Pancreas (tissue), 10 donors: ENCODE measurements at places on chromosomes 6 and 20. TPM values are rescaled to one million over a fixed set of nuclear protein-coding genes. Genes with fewer than 3 reads are reported as not detected.

DNA sequence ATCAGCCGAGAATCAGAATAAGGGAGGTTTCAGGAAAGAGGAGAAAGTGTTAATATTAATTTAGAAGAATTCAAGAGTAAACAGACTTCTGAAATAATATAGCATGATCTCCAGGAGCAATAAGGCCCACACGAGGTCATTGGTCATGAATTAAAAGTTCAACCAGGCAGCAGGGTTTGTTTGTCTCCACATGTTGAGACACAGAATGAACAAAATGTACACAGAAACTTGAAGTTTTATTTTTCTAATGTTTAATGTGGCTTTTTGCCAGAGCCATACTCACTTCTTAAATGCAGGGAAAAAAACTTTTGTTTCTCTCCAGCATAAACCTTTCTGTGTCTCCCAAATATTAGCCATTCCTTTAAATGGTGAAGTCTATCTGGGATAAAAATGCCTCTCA is 504.5 kb downstream of the HDGFL1 start:
- no peak for DNase-seq

GRCh38 chr6:90492369-90492768 is 94.5 kb downstream of the MAP3K7 start:
- no peak for DNase-seq

DNA sequence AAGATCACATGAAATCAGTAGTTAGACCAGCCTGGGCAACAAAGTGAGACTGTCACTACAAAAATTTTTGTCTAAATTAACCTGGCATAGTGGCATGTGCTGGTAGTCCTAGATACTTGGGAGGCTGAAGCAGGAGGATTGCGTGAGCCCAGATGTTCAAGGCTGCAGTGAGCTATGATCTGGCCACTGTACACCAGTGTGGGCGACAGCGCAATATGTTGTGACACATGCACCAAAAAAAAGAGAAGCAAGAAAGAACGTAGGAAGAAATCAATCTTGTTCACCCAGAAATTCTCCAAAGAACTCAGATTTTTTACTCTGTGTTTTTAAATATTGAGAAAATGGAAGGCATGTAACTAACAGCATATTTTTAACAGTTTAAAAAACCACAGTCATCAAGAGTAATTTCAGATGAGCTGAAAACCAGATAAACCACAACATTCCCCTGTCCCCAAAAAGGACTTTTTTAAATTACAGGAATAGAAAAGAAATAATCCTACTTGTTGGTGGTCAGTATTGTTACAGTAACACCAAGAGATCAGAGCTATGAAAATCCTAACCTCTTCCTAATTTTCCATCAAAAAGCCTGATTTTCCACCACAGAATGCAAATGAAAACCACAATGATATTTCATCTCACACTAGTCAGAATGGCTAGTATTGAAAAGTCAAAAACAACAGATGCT is 240.2 kb downstream of the KHDC1L start:
- DNase-seq: no peak

GRCh38 chr6:155936127-155936526 is 480.5 kb upstream of the NOX3 start:
- no peak for DNase-seq

DNA sequence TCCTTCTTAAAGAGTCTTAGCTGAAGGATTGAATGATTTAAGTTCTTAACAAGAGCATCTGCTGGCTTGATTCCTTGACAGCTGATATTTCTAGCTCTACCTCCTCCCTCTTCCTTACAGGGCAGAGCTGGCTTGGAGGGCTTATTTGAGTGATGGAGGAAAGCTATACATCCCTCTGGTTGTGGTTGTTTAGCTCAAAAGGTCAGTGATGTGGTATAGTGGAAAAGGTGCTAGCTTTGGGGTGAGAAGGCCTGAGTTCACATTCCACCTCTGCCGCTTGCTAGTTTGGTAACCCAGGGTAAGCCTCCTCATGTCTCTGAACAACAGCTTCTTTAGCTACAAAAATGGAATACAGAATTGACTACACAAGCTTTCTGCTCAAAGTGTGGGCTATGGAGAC is 8.3 kb downstream of the CHMP4B start:
- no peak for DNase-seq

DNA sequence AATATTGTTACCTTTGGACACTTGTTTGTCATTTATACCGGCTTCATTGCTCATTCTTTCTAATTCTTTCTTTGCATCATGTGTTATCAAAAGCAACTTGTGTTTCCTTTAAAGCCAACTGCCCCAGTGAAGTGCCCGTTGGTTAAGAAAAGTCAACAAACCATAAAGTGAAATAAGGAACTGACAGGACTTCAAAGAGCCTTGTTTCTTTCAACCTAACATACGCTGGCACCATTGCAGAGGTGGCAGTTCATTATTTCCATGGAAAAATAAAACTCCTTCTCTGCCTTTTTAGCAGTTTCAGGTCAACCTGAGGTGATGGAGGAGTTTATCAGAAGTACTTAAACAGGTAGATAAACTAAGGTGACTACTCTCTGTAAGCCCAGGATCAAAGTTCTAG is 28.8 kb downstream of the FERMT1 start:
- DNase-seq: no peak

DNA sequence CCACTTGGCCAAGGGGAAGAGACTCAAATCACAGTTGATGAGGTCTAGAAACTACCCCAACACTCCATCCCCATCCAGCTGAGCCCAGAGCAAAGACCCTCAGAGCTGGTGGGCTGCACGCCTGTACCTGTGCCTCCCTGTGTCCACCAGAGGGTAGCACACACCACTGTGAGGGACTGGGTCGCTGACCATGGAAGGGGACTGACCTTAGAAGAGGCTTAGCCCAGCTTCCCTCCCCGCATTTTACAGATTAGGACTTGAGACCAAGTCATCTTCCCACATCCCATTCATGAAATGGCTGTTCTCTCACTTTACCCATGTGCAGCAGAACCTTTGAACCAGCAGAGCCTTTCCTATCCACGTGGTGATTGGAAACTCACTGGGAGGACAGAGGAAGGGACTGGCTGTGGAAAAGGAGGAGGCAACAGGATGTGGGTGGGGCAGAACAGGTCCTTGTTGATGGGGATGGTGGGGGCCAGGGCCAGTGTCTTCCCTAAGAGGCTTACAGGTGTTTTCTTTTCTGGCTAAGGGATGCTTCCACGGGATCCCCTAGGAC is 44.3 kb downstream of the CPXM1 start:
- no peak for DNase-seq

DNA sequence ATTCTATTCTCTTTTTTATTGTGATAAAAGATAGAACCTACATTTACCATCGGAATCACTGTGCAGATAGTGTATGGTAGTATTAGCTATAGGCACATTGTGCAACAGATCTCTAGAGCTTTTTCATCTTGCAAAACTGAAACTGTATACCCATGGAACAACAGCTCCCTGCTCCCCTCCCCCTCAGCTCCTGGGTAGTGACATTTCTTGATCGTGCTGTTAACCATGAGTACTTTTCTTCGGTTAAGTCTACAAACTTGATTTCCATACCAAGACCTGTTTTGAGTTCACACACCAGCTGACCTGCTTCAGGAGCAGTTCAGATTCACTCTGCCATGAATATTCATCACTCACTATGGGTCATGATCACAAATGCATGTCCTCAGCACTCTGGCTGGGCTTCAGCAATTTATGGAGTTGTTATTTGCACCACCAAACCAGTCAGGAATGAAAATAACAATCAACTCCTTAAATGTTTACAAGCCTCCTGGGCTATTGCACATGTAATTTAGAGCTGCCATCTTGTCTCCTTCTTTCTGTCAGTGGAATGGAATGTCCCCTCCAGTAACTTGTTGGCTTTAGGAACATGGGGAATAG is 32.8 kb downstream of the PRDM1 start:
- DNase-seq: no peak

GRCh38 chr6:23566418-23566817 is 559.6 kb upstream of the NRSN1 start:
- DNase-seq: no peak

DNA sequence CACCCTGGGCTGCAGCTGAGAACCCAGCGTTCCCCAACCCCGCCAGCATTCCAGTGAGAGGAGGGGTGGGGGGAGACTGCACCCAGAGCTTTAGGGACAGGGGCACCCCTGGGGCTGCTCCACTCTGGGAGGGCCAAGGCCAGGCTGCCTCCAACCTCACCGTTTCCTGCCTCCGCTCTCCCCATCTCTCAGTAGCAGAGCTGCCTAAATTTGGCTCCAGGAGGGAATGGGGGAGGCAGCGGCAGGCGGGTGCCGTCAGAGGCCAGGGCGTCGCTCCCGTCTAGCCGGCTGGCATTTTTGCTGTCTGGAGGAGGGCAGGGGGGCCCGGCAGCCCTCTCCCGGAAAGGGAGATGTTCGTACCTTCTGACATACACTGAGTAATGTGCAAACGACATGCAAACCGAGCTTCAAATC is 46.6 kb downstream of the NOL4L start:
- DNase-seq: no peak

DNA sequence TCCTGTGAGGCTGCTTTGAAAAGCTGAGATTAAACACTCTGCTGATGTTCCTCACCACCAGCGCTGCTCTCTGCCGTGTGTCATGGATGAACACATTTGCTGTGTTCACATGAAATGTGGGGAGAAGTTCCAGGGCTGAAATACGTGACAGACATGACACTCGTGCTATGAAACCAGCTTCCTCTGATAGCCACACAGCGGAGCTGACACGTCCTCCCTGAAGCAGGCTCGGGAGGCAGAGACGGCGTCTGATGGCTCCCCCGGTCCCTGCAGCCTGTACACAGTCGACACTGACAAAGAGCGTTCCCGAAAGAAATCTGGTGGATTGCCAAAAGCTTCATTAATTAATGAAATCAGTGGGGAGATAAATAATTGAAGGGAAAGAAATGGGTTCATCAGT is 17.5 kb downstream of the AGPAT4 start:
- DNase-seq: no peak

DNA sequence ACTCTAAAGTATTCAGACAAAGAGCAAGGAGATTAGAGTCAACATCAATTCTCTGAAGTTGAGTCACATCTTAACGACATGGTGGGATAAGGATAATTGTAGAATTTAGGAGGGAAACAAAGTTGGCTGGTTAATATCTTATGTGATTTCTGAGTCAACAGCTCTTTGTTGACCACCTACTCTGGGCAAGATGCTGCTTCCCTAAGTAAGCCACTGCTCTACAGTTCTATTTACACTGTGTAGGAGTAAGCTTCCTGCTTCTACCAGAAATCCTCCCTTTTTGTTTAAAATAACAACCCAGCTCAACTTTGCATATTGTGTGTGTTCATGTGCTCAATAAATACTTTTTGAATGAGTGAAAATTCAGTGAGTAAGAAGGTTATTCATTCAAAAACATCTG is 3.1 kb downstream of the HS3ST5 start:
- DNase-seq: no peak

DNA sequence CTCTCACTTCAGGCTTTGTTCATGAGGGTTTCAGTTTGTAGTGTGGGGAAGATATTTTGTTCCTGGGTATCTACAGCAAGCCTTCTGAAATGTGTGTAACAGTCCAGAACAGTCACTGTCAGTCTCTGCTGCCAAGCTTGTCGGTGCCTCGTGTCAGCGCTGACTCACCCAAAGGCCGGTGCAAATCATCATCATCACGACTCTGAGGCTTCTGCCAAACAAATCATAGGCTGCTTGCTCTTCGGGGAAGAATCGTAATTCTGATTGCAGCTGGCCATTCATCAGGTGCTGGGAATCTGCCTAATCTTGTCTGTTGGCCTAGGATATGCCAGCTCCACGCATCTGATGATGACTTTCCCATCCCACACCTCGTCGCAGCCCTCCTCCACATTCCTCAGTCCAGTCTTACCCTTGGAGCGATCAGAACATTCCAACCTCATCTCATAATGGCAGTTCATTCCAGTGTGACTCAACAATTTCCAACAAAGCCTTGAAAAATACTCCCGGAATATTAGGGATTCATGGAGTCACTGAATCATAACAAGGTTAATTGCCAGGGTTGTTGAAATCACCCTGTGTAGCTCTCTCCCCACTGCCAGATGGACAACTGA is 40.9 kb downstream of the ALDH8A1 start:
- no peak for DNase-seq

DNA sequence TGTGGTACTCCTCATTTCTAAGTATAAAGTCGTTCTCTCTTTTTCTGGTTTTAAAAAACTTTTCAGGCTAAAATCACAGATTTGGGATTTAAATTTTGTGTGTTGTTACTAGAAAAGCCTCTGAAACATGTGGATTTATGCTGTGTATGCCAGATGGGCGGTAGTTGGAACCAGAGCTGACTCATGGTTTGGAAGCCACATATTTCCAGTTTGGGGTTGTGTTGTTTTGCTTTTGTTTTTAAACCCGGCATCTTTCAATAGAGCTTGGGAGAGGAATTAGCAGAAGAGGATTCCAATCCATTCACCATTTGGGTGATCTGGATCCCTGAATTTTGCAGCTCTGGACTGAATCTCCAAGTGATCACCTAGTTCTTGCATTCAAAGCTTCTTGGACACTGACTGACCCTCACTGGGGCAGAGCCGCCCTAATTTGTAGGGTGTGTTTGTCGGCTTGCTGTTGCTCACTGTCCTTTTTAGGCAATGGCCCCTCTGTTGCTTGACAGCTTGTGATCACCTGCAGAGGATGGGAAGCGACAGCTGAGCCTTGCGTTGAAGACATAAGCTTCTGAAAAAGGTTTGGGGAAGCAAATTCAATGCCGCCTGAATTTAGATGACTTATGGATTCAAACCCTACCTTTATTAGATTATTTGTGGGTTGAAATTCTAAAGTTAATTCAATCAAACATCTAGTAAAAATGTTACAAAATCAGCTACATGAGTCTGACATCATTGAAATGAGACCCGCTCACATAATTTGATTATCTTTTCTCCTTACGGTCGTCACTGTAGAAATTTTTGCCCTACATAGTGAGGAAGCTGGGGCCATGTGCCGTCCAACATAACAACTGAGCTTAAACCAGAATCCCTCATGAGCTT is 79.9 kb upstream of the CD83 start:
- DNase-seq: no peak

- no peak for DNase-seq
Observed at GRCh38 chr6:116277124-116277523, 2.6 kb downstream of the TSPYL1 start.

GRCh38 chr6:3280091-3280490 is 21.3 kb downstream of the PSMG4 start:
- DNase-seq: no peak

DNA sequence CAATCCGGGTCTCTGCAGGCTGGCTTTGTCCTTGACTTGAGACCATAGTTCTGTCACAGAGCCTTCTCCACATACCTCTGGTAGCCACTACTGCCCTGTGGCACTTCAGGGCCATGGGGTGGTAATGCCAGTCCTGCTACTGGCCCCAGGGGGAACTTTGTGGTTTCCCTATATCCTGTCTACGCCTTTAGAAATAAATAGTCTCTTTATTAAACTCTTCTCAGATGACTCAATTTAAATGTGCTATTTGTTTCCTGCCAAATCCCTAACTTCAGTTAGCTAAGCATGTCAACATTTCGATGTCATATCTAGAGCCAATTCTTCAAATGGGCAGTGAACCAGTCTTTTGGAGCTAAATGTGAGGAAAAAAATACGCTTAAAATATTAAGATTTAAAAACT is 60.1 kb downstream of the SEL1L2 start:
- DNase-seq: no peak

Gene HLA-DQB1
- 8.3 TPM for total RNA-seq

Gene HEY2
- total RNA-seq: 1.7 TPM

Gene PDE7B
- 1.2 TPM for total RNA-seq

Gene SEMG1
- not detected for total RNA-seq
